Transverse colon (tissue), 4 donors: ENCODE measurements at places on chromosomes 5 and 9. TPM values are rescaled to one million over a fixed set of nuclear protein-coding genes. Genes with fewer than 3 reads are reported as not detected.
A peak's percentile ranks its signal among the peaks of the same experiment; 100 is the strongest.

The CYSRT1 gene
- not detected for total RNA-seq

GRCh38 chr5:126847826-126848251 lies 70.9 kb downstream of the LMNB1 start:
- no peak for DNase-seq
- H3K27me3 ChIP-seq = no peaks in the 10 kb centered on the region
- H3K4me1 ChIP-seq = peaks cover 10% of the 10 kb centered on the region

The DNAI1 gene
- total RNA-seq = not detected

The CER1 gene
- not detected for total RNA-seq

DNA sequence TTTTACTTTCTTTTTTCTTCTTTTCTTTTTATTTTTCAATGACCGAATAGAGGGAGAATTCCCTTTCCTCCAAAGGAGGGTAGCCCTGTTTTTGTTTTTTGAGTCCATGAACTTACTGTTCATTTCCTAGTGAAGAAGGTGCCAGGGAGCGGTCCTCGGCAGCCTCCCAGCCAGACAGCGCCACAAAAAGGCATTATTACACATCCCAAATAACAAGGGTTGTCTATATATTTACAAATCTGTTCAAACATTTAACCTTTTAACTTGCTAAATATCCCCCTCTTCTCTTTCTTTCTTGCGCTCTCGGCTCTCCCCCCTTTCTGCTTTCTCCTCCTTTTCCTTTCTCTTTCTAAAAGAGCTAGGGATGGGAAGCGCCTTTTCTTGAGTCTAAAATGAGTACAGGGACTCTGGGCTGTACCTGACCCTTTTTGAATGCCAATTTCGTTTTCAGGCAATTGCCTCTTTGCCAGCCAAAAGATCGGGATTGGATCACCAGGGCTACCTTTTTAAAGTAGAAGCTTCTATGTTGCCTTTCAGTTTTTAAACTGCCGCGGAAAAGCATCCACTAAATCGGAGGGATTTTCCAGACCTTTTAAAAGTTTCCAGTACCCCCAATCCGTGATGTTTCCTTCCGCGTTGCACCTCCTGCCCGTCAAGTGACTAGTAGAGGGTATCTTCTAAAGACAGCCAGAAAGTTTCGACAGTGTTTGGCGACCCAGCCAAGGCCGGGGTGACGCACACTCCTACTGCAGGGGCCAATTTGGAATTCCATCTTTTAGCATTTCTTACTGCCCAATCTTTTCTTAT lies 125.6 kb downstream of the TMEM161B start:
- H3K36me3 ChIP-seq = no peaks in the 10 kb centered on the region
- peak overlapping the region; percentile 62 for H3K4me3 ChIP-seq
- DNase-seq = peak; percentile 21
- peaks cover 92% of the 10 kb centered on the region for H3K27me3 ChIP-seq
- no peak overlapping the region for H3K27ac ChIP-seq

DNA sequence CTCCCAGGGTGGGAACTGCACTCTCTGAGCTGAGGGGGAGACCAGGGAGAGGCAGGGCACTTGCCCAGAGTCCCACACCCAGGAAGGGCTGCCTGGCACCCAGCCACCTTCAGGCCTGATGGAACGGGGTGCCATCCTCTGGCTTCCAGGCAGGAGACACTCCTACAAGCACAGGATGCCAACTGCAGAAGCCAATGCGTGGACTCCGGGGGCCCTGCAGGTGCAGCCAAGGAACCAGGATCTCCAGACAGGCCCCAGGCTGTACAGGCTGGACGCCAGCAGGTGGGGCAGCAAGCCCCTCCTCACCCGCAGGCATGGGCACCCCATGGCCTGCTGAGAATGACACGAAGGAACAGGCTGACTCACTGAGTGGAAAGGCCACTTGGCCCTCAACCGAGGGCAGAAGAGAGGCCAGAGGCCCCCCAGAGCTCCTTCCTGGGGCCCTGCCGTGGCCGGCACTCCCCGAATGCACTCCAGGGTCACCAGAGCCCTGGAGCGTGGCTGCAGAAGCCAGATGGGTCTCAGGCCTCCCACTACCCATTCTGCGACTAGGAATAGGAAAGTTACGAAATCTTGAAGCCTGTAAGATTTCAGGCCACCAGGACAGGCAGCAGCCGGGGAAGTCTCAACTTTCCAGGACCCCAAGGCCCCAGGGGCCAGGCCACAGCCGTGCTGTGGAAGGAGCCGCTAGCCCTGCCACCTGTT lies 15.7 kb downstream of the NACC2 start:
- no peaks in the 10 kb centered on the region for H3K27me3 ChIP-seq
- peak overlapping the region; percentile 53 for H3K27ac ChIP-seq
- no peak overlapping the region for H3K4me3 ChIP-seq
- H3K36me3 ChIP-seq = no peaks in the 10 kb centered on the region
- no peak for DNase-seq
- peaks cover 32% of the 10 kb centered on the region for H3K4me1 ChIP-seq

GRCh38 chr9:36713515-36714490 lies 141.1 kb downstream of the MELK start:
- DNase-seq = no peak
- H3K4me3 ChIP-seq = no peak overlapping the region
- no peaks in the 10 kb centered on the region for H3K27me3 ChIP-seq
- H3K36me3 ChIP-seq = no peaks in the 10 kb centered on the region
- H3K4me1 ChIP-seq = no peaks in the 10 kb centered on the region

The PDCD1LG2 gene
- not detected for total RNA-seq

GRCh38 chr5:1709171-1709803 lies 90.3 kb downstream of the MRPL36 start:
- no peak for DNase-seq
- H3K27me3 ChIP-seq = peaks cover 24% of the 10 kb centered on the region
- no peaks in the 10 kb centered on the region for H3K4me1 ChIP-seq
